ENCODE measurements at places on chromosomes 11 and 22.

- DNase-seq: no peak
Observed at GRCh38 chr22:35021161-35021560, 44.8 kb upstream of the ISX start.

GRCh38 chr22:39291523-39291922 is 27.9 kb downstream of the RPL3 start:
- no peak for DNase-seq

DNA sequence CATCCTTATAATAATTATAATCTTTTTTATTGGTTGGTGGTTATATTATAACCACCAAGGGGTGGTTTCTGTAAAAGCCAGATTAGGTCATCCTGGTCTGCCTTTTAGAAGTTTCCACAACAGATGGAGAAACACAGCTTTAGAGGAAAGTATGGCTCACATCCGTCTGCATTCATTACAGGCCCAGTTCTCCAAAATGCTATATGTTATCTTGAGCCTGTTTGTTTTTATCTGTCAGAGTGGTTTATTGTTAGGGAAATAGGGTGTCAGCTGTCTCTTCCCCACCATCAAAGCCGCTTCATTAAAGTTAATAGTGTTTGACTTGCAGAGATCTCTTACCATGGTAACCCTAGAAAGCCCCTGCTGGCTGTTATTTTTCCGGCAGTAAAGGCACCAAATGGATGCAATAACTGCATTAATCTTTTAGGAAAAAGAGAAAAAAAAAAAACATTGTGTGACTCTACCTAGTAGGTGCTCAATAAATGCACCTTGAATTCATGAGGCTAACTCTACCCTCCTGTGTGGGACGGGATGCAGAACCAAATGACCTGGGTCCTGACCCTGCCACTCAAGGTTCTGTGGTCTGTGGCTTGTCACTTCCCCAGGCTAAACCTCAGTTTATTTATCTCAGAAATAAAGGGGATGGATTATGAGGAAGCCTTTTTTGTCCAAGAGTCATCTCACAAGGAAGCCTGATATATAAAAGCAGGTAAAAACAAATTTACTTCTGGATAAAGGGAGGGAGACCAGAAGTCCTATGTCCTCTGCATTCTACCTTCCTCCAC is 118.3 kb downstream of the WT1 start:
- DNase-seq: no peak

DNA sequence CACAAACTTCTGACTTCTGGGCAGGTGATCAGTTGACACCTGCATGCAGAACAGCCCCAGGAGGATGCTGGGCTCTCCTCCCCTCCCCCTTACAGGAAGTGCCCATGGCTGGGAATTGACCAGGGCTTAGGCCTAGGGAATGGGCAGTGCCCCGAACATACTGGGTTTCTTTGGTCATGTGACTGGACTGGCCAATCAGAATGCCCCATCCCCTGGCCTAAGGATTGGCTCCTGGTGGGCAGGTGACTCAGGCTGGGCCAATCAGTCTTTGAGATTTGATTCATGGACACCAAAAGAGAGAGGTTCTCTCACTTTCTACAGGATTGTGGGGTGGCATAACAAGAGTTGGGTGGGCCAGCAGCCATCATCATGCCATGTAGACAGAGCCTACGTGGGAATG is 37.1 kb downstream of the MCM5 start:
- DNase-seq: no peak

DNA sequence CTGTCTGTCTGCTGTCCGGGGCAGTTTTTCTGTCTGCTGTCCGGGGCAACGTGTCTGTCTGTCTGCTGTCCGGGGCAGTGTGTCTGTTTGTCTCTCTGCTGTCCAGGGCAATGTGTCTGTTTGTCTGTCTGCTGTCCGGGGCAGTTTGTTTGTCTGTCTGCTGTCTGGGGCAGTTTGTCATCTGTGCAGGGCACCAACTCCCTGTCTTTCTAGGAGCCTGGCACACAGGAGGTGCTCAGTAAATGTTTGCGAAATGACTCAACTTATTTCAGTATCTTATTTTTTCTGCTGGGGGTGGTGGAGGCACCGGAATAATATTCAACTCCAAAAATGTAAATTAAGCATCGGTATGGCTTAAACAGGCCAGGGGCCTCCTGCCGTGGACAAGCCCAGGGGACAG is 12.0 kb upstream of the TTLL12 start:
- no peak for DNase-seq

DNA sequence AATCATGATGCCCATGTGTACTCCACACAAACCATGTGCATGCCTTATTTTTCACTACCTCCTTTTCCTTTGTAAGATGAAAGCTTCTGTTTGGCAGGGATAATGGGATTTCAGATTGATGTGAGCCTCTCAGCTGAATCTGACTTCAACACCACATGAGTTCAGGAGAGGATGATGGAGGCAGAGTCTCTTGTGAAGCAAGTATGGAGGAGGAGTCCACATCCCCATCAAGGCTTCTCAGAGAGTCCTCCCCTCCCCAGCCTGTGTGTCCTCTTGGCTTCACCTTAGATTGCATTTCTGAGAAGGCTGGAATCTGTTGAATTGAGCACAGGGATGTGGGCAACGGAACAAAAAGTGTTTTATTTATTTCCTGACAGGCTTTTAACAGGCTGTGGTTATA is 370.4 kb downstream of the FAT3 start:
- no peak for DNase-seq

GRCh38 chr22:43013355-43014315 is 1.3 kb downstream of the PACSIN2 start:
- no peak for DNase-seq

- no peak for DNase-seq
Observed at GRCh38 chr11:75384438-75385080, 14.8 kb upstream of the RPS3 start.
